Astrocyte (in vitro differentiated cells and primary cell): ENCODE measurements at places on chromosomes 1 and 21. TPM values are rescaled to one million over a fixed set of nuclear protein-coding genes. Genes with fewer than 3 reads are reported as not detected.

DNA sequence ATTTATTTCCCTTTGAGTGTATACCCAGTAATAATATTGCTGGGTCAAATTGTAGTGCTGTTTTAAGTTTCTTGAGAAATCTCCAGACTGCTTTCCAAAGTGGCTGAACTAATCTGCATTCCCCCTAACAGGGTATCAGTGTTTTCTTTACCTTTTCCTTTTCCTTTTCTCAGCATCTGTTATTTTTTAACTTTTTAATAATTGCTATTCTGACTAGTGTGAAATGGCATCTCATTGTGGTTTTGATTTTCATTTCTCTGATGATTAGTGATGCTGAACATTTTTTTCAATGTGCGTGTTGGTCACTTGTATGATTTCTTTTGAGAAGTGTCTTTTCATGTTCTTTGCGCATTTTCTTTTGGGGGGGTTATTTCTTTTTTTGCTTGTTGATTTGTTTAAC is 374.9 kb upstream of the BRINP3 start:
- no peaks in the 10 kb centered on the region for H3K36me3 ChIP-seq
- H3K4me1 ChIP-seq, result no peaks in the 10 kb centered on the region
- no peak for DNase-seq
- no peak overlapping the region for H3K27ac ChIP-seq
- no peaks in the 10 kb centered on the region for H3K27me3 ChIP-seq

Gene KIAA0040
- total RNA-seq, result 5.0 and 5.2 TPM in 2 replicates

GRCh38 chr1:85318217-85318616 is 41.8 kb upstream of the BCL10 start:
- no peak overlapping the region for H3K27ac ChIP-seq
- H3K4me1 ChIP-seq, result peaks cover 71% of the 10 kb centered on the region
- DNase-seq, result no peak
- H3K36me3 ChIP-seq, result peaks cover 4% of the 10 kb centered on the region
- no peak overlapping the region for H3K4me3 ChIP-seq
- no peaks in the 10 kb centered on the region for H3K27me3 ChIP-seq

DNA sequence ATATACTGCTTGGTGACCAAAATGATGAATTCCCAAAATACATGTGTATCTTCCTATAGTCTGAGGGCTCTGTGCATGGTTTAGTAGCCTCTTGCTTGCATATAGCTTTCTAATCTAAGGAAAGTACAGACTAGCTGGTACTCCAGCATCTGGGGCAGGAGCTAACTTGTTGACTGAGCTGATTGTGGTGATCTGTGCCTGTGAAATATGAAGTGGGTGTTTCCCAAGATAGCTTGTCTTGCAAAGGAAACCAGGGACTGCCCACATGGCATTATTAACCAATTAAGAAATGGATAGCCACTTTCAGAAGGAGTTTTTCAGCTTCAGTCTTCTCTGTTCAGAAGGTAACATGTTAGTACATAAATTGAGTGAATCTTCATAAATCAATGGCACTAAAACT is 219.8 kb downstream of the NEGR1 start:
- H3K27me3 ChIP-seq, result no peaks in the 10 kb centered on the region
- no peaks in the 10 kb centered on the region for H3K36me3 ChIP-seq
- no peak overlapping the region for H3K4me3 ChIP-seq
- no peak overlapping the region for H3K27ac ChIP-seq
- peak; percentile 14 for DNase-seq

DNA sequence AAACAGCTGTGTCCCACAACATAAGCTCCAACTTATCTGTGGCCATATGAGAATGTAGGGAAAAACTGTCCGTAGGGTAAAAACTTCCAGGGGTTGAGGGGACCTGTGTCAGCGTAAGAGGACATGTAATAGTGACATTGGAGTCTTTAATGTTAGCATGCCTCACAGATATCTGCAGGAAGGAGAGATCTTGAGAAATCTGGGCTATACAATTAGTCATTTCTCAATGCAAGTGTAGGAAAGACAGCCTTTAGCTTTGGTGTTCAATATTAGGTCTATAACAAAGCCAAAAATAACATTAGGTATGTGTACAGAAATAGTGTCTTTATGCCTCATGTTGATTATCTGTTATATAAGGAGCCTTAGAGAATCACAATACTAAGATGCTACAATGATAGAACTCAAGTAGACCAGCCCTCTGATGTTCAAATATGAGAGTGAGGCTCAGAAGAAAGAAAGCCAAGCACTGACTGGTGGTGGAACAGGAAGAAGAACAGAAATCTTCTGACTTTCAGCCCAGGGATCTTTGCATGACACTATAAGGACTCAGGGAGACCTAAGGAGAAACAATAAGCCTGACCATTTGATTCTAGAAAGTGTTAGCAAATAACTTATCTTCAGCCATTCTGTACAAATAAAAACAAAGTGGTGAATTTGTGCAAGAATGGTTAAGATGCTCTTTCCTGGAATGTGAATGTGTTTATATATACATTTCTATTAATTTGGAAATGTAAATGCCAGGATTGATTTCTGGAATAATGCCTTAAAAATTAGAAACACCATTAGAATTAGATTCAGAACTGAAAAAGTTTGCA is 152.6 kb downstream of the ZC3H11B start:
- H3K4me3 ChIP-seq, result no peak overlapping the region
- no peaks in the 10 kb centered on the region for H3K27me3 ChIP-seq
- H3K36me3 ChIP-seq, result no peaks in the 10 kb centered on the region
- DNase-seq, result no peak
- H3K4me1 ChIP-seq, result no peaks in the 10 kb centered on the region

Gene KRTAP13-2
- not detected in 2 replicates for total RNA-seq
